KG1 (cell line): ENCODE measurements at places on chromosomes 6 and 20.

DNA sequence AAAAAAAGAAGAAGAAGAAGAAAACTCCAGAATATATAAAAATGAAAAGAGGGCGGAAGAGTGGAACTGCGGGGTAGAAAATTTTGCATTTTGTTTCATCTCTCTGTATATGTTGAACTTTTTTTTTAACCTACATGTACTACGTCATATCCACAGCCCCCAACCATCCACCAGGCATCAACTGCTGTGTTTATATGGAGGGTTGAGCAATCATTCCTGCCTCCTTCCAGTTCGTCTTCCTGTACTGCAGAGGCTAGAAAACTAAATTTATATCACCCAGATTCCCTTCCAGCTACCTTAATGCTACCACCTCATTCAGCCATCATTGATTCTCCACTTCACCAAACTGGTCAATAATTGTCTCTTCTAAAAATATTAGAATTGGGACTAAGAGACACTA is 9.5 kb upstream of the SIGLEC1 start:
- DNase-seq, result no peak

GRCh38 chr6:617456-618100 is 39.3 kb downstream of the HUS1B start:
- DNase-seq, result no peak

- no peak for DNase-seq
Observed at GRCh38 chr6:67131827-67132226, 1424.8 kb upstream of the EYS start.

DNA sequence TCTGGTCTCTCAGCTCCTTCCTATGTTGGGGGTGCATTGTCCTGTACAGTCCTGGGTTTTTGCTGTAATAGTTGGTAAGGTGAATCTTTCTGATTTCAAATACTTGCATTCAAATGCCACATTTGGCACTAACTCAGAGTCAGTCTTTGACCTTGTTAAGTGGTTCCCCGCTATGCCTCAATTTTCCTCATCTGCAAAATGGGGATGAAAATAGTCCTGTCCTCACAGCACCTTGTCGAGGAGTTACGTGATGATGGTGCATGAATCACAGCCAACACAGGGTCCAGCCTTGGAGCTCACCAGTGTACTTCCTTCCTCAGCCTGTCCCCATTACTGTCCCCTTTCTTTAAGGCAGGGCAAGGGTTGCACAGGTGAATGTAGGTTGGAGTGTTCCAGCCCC is 1.1 kb downstream of the WFDC5 start:
- no peak for DNase-seq

DNA sequence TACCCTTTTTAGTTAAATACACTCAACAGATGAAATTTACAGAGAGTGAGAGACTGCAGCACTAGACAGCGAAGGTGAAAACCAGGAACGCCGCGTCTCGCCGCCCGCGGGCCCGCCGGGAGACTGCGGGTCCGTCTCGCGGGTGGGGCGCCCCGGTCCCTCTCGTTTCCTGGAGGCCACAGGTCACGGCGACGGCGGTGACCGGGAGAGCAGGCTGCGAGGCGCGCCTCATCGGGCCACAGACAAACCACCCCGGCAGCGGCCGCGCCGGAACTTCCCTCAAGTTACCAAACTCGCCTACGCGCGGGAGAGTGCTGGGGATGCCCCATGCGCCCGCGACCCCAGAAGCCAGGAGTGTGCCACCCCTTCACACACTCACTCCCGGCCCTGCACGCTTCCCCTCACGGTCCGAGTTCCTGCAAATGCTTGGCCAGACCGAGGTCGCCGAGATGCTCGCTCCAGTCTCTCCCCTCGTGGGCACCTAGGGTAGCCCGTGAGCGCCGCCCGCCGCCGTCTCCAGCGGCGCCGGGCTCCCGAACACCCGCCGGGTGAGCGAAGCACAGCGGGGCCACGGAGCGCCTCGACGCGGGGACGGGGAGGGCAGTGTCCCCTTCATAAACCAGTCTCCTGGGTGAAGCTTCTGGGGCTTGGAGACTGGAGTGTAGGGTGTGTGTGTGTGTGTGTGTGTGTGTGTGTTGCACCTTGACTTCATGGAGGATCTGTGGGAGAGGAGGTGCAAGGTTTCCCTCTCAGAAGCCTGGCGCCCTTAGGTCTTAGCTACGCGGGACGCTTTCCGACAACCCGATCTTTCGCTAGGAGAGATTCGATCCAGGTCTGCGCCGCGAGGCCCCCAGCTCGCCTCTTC is 1.4 kb downstream of the BACH2 start:
- DNase-seq, result peak; percentile 8

DNA sequence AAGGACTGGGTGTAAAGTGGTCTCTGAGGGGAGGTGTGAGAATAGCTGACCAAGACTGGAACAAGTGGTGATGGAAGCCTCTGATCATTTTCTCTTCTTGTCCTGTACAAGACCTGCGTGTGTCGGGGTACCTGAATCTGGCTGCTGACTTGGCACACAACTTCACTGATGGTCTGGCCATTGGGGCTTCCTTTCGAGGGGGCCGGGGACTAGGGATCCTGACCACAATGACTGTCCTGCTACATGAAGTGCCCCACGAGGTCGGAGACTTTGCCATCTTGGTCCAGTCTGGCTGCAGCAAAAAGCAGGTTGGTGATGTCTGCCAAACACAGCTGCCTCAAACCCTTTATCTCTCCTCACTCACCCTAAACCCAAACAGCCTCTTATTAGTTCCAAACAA is 1.7 kb upstream of the HSD17B8 start:
- no peak for DNase-seq

DNA sequence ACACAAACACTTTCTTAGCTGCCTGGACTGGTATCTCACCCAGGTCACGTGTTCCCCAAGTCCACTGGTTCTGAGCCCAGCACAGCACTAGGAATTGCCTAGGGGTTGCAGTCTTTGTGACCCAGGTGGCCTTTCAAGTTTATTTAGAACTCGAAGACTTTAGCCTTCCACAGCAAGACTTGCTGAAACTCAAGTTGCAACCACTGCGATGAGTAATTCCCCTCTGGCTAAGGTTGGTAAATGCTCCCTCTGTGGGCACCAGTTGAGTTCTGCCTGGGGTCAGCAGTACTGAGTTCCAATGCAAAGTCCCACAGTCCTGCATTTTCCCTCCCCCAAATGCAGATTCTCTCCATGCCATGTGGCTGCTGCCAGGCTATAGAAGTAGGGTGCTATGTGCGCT is 77.6 kb upstream of the MOCS1 start:
- DNase-seq, result no peak

DNA sequence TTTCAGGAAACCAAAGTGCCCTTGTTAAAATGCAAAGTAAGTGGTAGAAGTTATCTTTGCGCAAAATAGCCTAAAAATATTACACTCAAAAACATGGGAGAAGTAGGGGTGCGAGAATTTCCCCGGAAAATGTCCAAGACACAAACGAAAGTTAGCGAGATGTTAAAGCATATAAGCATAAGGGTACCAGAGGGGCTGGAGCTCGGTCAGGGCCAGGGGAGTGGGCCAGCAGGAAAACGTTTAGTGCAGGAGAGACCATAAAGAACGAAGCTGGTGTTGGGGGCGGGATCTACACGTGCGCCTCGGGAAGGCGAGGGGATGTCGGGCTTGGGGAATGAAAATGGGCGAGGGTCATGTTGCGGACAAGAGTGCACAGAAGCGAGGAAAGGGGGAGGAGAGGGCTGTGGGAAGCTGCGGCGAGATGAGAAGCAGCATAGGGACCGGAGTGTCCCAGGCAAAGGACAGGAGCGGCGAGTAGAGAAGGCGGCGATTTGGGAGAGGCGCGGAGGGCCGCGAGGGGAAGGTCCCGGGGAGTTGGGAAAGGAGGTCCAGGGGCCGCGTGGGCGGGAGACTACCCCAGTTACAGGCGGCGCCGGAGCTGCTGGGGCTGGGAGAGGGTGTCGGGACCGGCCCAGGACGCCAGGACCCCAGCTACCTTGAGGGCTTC is 600 bp downstream of the XPO5 start:
- peak; percentile 29 for DNase-seq

GRCh38 chr20:44521484-44522481 is at the start of gene SERINC3:
Gene SERINC3 (minus strand): TSS chr20:44522070. CDS start chr20:44521951, 119 bp downstream.
- DNase-seq, result peak; percentile 79

- peak; percentile 7 for DNase-seq
Observed at GRCh38 chr6:79671600-79672266, 40.6 kb downstream of the SH3BGRL2 start.

DNA sequence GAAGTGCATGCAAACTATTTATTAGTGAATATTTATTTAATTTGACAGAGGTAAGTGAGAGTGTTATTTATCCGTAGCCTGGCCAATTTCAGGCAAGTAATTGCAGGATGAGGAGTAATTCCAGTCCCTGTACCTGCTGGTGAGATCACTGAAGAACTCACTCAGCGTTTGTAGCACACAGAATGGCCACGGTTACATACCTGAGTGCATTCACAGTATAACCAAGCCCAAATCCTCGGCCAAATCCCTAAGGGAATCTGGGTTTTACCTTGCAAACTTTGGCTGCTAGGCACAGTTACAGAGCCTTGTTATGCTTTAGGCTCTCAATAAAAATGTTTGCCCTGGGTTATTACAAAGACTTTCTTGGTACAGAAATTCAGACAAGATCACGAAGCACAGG is 93.3 kb downstream of the KCNQ5 start:
- no peak for DNase-seq

GRCh38 chr20:46406200-46406985 is at the start of gene ELMO2:
Gene ELMO2 (minus strand): TSS chr20:46406615. CDS start chr20:46394482, 12,133 bp downstream.
- DNase-seq, result peak; percentile 89

DNA sequence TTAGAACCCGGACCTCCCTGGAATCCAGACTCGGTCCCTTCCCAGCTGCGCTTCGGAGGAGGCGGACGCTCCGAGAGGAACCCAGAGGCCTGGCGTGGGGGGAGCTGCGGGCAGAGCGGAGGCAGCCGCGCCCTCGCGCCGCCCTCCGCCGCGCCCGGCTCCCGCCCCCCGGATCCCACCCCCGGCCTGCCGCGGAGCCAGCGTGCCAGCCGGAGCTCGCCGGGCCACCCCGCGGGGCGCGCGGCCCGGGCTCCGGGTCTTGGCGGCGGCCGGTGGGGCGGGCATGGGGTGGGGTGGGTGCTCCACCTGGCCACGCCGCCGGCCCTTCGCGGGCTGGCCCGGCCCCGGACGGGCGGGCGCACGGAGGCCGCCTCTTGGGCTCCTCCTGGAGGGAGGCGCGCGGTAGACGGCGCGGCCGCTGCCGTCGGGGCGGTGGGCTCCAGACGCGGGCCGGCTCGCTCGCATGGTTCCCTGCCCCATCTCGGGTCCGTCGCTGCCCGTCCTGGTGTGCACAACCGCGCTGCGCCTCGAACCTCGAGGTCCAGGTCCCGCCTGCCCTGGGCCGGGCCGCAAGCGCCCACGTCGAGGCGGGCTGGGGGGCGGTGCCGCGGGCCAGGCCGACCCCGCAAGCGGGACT is 592 bp upstream of the CDYL start:
- DNase-seq, result peak; percentile 74

DNA sequence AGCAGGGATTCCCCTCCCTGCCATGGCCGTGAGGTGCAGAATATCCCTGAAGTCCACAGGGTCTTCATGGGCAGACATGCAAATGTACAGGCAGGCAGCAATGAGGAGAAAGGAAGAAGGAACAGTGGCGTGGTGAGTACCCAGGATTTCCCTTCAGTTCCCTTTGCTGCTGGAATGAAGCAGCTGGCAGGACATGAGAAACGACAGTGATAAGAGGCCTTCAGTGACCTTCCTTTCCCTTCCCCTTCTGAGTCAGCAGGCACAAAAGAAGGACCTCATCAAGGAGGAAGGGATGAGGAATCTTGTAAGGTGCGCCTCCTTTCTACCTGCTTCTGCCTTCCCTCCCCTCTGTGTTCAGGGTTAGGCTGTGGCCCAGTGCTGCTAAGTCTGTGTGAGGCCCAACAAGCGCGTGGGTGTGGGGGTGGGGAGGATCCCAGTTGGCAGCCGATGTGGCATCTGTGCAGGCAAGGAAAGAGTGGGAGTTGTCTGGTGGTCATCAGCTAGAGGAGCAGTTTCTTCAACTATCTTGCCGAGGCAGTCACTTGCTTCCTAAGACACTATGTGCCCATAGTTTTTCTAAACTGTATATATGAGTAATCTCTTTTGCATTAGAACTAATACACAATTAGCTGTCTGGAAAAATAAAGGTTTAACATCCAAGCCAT is 29.5 kb upstream of the FBXO9 start:
- DNase-seq, result no peak

GRCh38 chr6:12538881-12539357 is 177.6 kb upstream of the PHACTR1 start:
- DNase-seq, result no peak

DNA sequence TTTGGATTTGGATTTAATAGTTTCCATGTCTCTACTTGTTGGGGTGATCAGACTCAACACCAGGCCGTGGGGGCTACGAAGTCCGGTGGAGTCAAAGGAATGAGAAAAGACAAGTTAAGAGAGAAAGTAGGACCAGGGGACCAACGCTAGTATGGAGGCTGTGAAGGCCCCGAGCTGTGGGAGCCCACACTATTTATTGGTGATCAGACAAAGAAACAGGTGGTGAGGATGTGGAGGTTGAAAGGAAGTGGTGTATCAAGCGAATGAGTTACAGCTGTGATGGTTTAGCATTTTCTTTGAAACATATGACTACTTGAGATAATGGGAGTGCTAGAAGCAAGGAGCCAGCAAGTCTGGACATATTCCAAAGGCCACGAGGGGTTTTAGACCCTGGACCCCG is 62.4 kb downstream of the AKAP7 start:
- DNase-seq, result no peak

DNA sequence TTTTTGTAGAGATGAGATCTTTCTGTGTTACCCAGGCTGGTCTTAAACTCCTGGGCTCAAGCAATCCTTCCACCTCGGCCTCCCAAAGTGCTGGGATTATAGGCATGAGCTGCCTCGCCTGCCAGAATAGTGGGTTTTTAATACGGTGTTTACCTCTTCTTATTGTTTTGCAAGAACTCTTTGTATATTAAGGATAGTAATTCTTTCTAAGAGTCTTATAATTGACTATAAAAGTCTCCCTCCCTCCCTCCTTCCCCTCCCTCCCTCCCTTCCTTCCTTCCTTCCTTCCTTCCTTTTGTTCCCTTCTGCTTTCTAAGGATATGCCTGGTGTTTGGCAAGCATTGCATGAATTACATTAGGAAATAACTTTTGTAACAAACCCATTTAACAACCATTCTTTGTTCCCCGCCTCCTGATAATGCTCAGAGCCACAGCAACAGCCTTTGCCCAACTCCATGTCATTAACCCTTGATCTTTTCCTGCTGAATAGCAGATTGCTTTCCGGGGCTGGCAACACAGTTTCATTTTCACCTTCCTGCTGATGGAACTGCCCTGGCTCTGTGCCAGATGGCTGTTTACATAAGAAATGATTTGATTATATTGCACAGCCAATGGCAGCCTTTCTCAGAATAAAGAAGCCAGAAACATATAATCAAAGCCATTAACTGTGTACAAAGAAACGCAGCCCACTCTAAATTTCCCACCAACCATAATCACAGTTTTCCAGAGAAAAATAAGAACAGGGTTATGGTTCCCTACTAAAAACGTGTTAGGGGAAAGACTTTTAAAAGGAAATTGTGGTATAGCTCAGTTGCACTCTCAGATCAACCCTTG is 143.7 kb upstream of the PTPN1 start:
- DNase-seq, result no peak

- DNase-seq, result no peak
Observed at GRCh38 chr6:47970826-47971225, 140.2 kb downstream of the PTCHD4 start.
